ENCODE measurements at places on chromosomes 6 and 20. TPM values are rescaled to one million over a fixed set of nuclear protein-coding genes. Genes with fewer than 3 reads are reported as not detected.
A peak's percentile ranks its signal among the peaks of the same experiment; 100 is the strongest.

- DNase-seq: no peak
These were observed 694 bp downstream of the MRPS18B start for GRCh38 chr6:30618270-30618797.

Gene SRF
- polyA plus RNA-seq: 46.6 TPM

Gene HLA-DMB
- polyA plus RNA-seq: 3.0 TPM

- DNase-seq: no peak
These were observed 23.0 kb downstream of the L3MBTL1 start for GRCh38 chr20:43530321-43531090.

Gene POLR1H
- 22.2 TPM for polyA plus RNA-seq

Gene MRPS10
- polyA plus RNA-seq: 40.5 TPM

- DNase-seq: no peak
These were observed 16.5 kb downstream of the SNAI1 start for GRCh38 chr20:49999329-49999728.

- DNase-seq: no peak
These were observed 124.9 kb downstream of the ADAT2 start for GRCh38 chr6:143325379-143326140.

DNA sequence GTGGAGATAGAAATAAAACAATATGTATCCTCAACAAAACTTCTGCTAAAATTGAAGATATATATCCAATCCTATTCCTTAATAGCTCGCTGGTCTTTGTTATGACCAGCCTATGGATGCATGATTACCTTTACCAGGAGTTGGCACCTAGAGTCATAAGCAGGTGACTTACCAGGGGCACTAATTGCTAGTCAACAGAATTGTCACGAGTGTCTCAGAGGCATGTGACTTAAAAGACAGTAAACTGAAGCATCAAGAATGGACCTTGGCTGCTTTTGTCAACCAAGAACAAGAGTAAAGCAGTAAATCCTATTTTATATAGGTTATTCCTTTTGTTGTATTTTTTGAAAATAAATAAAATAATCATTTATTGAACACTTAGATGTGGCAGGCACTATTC, 115.4 kb downstream of the MYO6 start:
- no peak for DNase-seq

- DNase-seq: no peak
These were observed 132.1 kb downstream of the THEMIS start for GRCh38 chr6:127768745-127769144.

Gene PDE7B
- polyA plus RNA-seq: 6.9 TPM

GRCh38 chr6:111565326-111566221, 40.1 kb downstream of the TRAF3IP2 start:
- no peak for DNase-seq

DNA sequence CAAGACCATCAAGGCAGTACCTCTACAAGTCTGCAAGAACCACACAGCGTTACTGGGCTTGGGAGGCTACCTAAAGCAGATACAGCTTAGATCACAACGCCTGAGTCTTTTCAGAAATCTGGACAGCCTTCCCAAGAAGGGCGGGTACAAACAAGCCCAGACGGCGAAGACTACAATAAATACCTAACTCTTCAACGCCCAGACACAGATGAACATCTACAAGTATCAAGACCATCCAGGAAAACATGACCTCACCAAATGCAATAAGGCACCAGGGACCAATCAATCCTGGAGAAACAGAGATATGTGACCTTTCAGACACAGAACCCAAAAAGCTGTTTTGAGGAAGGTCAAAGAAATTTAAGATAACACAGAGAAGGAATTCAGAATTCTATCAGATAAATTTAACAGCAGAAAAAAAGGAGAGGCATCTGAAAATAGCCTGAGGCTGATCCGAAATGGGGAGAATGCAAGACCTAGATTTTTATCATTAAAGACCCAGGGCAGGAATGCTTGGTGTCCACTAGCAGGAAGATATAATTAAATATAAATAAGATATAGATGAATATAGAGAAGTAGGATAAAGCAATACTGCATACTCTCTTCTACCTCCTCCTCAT, 131.7 kb upstream of the COL21A1 start:
- no peak for DNase-seq

DNA sequence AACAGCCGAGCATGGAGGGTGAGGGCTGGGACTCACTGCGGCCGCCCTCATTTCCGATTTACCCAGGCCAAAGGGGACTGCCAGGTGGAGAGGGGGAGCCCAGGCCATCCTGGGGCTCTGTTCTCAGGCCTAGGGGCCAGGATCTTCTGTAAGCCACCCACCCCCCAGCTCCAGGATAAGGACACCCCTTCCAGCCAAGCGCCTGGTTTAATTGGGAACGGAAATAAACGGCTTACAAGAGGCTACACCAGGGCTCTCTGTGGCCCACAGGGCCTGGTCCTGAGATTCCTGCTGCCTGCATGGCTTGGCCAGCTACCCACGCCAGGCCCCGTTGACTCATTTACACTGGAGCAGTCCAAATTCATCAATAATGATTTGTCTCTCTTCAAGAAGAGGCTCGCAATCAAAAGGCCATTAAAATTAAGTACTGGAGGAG, 68.1 kb upstream of the TOP1 start:
- DNase-seq: no peak

DNA sequence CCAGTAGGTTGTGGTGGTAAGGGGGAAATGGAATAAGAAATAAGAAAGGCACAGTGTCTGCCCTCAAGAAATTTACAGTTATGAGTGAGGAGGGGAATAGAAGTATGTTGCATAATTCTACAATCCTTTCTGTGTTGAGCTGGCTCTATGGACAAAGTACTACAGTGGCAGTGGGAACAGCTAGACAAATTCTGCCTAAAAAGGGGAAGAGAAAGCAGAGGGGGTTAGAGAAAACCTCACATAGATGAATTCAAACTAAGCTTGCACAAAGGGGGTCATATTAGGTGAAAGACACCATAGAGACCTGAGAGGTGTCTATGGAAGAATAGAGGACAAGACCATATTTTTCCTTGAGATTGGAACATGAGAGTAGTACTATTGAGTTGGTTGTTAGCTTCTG, 146.9 kb upstream of the VGLL2 start:
- DNase-seq: no peak

- no peak for DNase-seq
These were observed 40.3 kb downstream of the MTHFD1L start for GRCh38 chr6:150905769-150906168.

Gene MCM8
- polyA plus RNA-seq: 9.0 TPM

DNA sequence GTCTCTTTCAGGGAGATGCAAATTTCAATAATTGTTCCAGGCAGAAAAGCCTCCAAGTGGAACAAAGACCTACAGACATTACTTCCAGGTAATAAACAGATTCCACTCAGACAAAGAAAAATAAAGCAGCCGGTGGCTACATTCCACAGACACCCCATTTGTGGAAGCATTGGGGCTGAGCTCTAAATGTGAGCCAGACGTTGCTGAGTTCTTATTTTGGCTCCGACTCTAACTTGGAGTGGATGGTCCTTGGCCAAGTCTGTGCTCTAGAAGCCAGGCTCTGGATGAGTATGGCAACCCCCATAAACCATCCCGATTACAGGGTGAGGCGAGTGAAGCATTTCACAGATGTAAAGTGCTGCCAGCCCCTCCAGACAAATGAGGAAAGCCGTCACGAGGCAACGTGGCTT, 6.6 kb downstream of the TRAM2 start:
- peak; percentile 79 for DNase-seq

Gene ULBP2
- polyA plus RNA-seq: 0.46 TPM

Gene COL9A1
- 10.3 TPM for polyA plus RNA-seq

DNA sequence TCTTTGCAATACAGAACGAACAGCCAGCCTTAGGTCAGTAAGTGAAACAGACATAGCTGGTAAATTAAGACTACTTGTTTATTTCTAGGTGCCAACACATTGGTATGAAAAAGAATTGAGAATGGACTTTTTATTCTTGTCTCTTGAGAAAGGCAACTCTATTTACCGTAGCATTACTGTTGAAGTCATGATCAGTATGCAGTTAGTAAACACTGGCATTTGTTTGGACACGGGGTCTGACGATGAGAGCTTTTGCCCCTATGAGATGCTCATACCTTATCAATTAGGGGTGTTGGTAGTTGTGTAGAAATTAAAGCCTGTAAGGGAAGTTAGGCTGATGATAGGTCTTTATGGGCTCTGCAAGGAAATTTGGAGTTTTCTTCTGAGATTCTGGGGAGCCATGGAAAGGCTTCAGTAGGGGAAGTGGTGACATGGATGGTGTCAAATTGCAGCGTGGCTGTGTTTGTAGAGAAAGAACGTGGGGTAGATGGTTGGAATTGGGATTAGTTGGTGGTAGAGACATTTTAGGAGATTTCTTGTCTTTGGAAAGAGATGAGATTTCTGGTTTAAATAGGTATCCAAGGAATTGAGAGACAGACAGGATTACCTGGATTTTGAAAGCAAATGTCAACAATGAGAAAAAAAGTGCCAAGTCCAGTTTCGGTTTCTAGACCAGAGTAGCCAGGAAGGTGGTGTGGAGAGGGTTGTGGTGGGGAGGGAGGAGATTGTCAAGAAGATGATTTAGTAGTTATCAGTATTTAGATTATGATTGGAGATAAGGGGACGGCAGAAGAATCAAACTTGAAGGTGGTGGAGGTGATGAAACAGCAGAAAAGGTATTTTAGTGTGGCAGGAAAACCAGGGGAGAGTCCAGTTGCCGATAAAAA, 116.6 kb downstream of the JARID2 start:
- no peak for DNase-seq

DNA sequence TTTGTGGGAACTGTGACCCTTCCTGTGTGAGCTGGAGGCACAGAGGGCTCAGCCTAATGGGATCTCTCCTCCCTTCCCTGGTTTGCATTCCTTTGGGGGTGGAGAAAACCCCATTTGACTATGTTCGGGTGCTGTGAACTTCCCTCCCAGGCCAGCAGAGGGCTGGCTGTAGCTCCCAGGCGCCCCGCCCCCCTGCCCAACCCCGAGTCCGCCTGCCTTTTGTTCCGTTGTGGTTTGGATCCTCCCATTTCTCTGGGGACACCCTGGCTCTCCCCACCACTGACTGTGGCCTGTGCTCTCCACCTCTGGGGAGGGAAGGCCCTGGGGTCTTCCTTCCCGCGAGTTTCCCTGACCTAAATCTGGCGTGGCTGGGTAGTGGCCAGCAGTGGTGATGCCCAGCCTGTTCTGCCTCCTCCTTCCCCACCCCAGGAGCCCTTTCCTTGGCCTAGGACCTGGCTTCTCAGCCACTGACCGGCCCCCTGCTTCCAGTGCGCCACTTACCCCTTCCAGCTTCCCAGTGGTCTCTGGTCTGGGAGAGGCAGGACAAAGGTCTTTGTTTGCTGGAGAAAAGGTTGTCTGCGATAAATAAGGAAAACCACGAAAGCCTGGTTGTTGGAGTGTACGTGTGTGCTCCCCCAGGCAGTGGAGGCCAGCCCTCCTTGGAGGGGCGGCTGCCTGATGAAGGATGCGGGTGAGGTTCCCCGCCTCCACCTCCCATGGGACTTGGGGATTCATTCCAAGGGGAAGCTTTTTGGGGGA, 4.9 kb downstream of the VEGFA start:
- DNase-seq: peak; percentile 61

Gene GJA1
- polyA plus RNA-seq: 99.4 TPM

Gene CSNK2B
- polyA plus RNA-seq: 134 TPM

GRCh38 chr6:39128832-39129231, 13.8 kb upstream of the SAYSD1 start:
- no peak for DNase-seq

DNA sequence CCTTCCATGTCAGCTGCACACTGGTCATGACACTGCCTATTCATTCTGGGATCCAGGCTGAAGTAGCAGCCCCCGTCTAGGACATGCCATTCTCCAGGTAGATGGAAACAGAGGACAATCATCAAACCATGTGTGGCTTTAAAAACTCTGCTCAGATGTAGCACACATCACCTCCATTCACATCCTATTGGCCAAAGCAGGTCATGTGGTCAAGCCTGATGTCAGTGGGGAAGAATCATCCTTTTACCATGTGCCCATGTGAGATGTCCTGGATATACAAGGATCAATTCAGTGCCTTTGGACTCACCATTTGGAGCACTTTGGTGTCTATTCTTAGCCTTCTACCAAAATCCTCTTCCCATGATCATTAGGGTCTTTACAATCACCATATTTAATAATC, 99.5 kb downstream of the CDC5L start:
- DNase-seq: no peak

- no peak for DNase-seq
These were observed 21.6 kb downstream of the KIF16B start for GRCh38 chr20:16551607-16552006.

GRCh38 chr6:139124887-139125672, 9.8 kb upstream of the HECA start:
- no peak for DNase-seq

Gene RUNX2
- polyA plus RNA-seq: 0.48 TPM

DNA sequence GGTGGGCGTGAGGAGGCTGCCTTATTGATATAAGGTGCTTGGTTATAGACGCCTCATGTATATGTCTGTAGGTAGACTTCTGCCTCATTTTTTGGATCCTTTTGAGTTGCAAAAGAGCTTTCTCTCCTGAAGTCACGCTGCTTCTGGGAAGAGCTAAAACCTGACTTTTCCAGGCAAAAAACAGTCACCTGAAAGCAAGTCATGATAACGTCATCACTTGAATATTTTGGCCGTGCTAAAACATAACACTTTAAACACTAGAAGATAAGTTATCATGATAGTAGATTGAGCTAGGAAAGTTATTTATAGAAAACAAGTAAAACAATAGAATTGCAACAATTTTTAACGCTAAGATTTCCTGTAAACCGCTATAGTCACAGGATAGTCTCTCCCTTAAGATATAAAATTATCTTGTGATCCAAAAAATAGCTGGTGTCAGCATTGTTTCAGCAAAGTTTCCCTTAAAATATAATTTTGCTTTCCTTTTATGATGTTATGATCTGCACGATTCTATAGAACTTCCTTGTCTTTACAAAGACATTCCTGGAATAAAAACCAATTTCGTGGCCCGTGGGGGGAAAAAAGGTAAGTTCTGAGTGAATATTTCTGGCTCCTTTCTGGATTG, 69.0 kb upstream of the AKAP12 start:
- DNase-seq: no peak

DNA sequence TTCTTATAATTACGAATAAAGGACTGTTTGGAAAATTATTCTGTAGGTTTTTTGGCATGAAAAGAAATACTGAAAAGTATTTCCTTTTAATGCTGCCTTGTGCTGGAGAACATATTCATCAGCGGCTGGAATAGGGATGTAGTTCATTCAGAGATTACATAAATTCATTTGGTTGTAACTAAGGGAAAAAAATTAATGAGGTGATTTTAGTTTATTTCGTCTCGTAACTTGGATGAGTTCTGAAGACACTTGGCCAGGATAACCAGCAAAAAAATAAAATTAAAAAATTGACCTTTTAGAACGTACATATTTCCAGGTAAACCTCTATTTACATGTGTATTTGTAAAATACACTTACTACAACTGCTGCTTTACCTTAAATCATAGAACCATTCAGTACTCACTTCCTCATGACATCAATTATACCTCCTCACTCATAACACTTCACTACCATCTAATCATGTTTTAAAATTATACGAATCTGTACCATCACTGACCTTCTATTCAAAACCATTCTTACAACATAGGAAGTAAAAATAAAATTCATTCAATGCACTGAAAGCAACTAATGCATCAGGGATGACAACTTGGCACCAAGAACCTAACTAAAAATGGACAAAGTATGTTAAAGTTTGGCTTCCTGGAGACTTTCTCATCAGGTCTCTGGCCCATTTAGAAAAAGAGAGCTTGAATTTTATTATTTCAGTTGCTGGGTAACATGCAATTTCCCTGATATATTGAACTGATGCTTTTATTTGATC, 17.2 kb downstream of the KLHL31 start:
- no peak for DNase-seq
